Amniotic stem cell (primary cell): ENCODE measurements at places on chromosomes 2 and 18.

DNA sequence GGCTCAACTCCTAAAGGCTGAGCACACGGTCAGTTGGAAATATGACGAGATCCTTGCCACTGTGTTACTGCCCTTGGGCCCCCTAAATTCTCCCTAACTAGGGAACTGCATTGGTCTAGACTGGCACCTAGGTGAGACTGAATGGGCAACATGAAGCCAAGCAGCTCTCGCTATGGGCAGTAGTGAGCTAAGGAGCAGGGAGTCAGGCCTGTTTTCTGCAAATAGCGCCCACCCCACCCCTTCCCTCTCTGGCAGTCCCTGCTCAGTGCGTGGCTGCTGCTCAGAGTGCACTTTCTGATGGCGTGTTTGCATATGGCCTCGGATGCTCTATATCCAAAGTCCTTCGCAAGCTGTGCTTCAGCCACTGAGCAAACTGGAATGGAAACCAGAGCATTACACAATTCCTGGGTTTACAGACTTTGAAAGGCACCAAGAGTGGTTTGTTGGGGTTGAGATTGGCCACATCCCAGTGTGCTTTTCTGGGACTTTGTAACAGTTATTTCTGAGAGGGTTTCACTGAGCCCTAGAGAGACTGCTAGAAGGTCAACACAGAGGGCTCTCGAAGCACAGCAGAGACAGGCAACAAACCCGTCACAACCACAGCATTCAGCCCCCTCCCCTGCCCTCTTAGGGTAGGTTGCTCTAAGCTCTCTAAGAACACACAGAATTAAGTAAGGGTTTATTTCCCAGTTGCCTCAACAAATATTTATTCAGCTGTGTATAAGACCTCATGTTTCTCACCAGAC is 419.9 kb downstream of the STK39 start:
- DNase-seq: no peak

DNA sequence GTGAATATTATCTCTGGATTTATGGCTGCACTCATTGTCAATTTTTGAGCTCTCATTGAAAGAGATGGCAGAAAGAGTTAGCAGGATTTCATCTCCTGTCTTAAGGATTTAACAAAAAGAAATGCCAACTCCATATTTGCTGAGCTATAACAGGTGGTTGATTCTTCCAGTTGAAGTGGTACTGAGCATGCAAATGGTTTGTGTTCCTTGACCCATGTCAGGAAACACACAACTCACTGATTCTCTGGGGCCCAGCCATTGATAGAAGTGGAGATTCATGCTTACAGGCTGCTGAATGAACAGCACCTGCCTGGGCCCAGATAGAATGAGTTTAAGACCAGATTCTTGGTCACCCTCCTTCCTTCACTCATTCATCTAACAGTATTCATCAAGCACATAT is 128.8 kb downstream of the CERS6 start:
- no peak for DNase-seq

DNA sequence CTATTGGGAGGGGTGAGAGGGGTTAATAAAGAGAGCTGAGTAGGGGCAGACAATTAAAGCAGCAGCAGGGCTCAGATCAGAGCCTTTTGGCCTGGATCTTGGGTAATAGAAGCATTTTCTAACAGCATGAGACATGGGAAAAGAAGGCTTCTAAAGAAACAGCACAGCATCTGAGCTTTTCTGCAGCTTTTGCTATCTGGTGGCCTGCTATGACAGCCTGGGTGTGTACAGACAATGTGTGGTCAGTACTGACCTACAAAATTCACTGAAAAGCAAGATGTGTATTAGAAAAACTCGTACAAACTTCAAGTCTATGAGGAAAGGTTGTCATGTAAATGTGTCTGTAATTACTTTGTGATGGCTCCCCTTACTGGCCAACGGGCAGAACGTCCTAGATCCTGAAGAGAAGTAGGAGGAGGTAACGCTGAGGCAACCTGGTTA is 95.6 kb downstream of the GALNT3 start:
- peak; percentile 7 for DNase-seq

DNA sequence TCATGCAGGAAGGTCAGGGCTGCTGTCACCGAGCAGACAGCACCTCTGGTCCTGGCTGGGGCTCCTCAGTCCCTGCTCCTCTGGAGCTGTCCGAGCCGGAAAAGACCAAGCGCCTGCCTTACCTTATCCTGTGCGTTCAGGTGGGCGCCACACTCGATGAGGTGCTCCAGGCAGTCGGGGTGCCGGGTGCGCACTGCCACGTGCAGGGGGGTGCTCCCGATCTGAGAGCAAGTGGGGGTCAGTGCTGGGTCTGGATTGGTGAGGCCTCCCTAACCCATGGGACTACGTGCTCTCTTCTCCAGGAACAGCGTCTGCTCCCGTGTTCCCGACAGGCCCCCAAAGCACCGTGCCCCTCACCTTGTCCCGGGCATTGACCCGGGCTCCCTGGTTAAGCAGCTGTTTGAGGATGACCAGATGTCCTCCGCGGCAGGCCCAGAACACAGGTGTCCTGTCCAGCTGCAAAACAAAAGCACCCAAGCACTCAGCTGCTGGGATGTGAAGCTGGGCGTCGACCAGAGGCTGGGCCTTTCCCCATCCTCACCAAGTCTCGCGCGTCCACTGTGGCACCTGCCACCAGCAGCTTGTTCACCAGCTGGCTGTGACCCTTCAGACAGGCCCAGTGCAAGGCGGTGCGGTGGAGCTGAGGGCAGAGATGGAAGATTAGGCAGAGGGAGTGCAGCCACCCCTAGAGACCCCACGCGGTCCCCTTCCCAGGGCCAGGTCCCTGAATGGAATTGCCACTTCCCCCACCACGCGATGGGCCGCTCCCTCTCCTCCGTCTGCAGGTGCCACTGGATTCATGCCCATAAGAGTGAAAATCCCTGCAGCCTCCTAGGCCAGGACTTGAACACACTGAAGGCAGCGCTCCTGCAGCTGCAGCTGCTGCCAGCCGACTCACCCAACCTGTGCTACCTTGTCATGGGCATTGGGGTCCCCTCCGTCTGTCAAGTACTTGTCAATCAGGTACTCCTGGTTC is 3.7 kb downstream of the ANKRD23 start:
- DNase-seq: no peak

DNA sequence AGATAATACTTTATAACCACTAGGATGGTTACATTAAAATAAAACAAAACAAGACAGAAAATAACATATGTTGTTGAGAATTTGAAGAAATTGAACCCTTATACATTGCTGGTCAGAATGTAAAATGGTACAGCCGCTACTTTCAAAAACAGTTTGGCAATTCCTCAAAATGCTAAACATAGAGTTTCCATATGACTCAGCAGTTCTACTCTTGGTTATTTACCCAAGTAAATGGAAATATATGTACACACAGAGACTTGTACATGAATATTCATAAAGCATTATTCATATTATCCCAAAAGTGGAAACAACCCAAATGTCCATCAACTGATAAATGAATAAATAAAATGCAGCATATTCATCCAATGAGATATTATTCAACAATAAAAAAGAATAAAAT is 92.5 kb upstream of the LRATD1 start:
- no peak for DNase-seq

DNA sequence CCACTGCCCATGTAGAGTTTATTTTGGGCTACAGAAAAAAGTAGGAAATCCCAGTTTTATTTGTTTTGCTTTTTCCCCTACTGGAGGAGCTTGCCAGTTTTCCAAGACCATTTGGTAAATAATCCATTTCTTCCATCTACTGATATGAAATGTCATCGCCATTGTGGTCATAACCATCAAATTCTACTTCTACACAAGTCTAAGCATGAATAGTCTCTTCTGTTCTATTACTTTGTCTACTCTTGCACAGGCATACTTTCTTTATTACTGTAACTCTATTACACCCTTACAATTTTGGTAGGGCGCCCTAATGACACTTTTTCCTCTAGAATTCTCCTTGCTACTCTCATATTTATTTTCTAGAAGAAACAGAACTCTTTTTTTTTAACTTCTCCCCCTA is 120.7 kb downstream of the ATAD2B start:
- DNase-seq: no peak

GRCh38 chr2:231549446-231550239 is 19.4 kb upstream of the NMUR1 start:
- no peak for DNase-seq

- no peak for DNase-seq
Measured at GRCh38 chr2:128732976-128733431, 414.3 kb upstream of the HS6ST1 start.

GRCh38 chr18:25042641-25043051 is 309.3 kb downstream of the ZNF521 start:
- no peak for DNase-seq

GRCh38 chr2:127506510-127506909 is 19.8 kb downstream of the IWS1 start:
- no peak for DNase-seq

GRCh38 chr2:160007111-160007510 is 55.3 kb downstream of the PLA2R1 start:
- DNase-seq: no peak

GRCh38 chr2:217436386-217436785 is 566.4 kb downstream of the TNS1 start:
- no peak for DNase-seq

DNA sequence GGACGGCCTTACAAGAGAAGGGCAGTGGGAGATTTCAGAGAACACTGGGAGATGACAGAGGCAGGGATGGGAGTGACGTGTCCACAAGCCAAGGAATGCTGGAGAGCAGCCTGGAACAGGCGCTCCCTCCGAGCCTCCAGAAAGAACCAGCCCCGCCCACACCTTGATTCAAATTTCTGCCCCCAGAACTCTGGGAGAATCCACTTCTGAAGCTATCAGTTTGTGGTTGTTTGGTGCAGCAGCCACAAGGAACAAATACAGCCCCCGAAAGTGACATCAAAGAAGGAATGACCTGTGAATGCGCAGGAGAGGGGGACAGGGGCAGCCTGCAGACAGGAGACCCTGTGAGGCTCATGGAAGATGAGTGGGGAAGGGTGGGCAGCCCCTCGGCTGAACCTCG is 67.3 kb downstream of the TWIST2 start:
- DNase-seq: no peak

DNA sequence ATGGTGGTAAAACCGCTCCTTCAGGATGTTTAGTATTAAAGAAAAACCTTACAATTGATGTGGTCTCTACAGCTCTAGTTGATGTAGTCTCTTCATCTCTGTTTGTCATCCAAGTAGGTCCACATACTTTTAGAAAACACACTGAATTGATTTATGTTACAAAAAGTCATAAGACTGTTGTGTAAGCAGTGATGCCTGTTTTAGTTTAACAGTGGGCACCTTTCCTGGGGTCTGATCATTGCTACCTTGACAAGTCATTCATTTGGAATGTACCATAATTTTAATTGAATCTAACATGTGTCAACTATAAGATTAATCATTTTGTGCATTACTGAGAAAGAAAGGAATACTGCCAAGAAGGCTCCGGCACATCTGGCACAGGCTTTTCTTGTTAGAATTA is 34.3 kb downstream of the GIGYF2 start:
- DNase-seq: no peak

DNA sequence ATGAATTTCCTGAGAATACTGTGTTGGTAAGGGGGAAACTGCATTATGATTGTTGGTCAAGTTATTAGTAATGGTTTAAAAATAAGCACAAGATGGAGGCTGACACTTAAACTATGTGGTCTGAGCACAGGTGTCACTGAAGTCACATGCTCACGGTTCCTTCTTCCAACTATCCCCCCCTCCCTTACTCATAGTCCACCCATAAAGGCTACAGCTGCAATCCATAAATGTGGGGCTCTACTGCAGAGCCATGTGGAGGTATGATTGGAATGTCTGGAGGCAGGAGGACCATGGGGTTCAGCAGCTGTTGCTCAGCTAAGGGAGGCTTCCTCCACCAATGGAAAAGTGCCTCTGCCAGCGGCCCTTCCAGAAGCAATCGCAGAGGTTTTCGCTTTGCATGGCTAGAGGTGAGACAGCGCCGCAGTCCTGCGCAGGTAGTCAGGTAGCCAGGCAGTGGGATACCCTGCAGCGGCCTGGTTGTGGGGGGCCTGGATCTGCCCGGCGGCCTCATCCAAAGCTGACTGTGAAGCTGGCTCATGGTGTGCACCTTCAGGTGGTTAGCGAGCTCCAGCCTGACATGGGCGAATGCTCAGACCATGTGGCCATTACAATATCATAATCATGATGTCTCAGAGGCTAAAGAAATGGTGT is 249.6 kb downstream of the DCDC2C start:
- no peak for DNase-seq

GRCh38 chr18:27057519-27058234 is 127.4 kb downstream of the CHST9 start:
- DNase-seq: no peak

GRCh38 chr2:187617905-187618304 is 63.7 kb upstream of the TFPI start:
- no peak for DNase-seq
